ENCODE measurements at places on chromosomes 7 and 10. TPM values are rescaled to one million over a fixed set of nuclear protein-coding genes. Genes with fewer than 3 reads are reported as not detected.

GTF2I gene
- total RNA-seq = 519 TPM

FAM171A1 gene
- total RNA-seq = 36.6 TPM

CYP3A7 gene
- not detected for total RNA-seq

COPG2 gene
- total RNA-seq = 73.7 TPM

DNA sequence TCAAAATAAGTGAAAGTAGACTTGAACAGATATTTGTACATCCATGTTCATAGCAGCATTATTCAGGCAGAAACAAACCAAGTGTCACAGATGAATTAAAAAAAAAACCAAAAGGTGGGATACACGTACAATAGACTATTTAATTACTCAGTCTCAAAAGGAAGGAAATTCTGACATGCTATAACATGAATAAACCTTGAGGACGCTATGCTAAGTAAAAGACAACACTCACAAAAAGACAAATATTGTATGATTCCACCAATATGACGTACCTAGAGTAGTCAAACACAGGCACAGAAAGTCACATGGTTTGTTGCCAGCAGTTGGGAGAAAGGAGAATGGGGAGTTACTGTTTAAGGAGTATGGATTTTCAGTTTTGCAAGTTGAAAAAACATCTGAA lies 18.0 kb upstream of the CFAP70 start:
- no peaks in the 10 kb centered on the region for H3K27me3 ChIP-seq
- peaks cover 77% of the 10 kb centered on the region for H3K36me3 ChIP-seq
- H3K27ac ChIP-seq = no peak overlapping the region
- H3K4me1 ChIP-seq = no peaks in the 10 kb centered on the region
- DNase-seq = no peak
- no peak overlapping the region for H3K4me3 ChIP-seq

- H3K4me3 ChIP-seq = no peak overlapping the region
- H3K27me3 ChIP-seq = no peaks in the 10 kb centered on the region
- no peak overlapping the region for H3K27ac ChIP-seq
- no peaks in the 10 kb centered on the region for H3K4me1 ChIP-seq
These were observed 8.5 kb downstream of the AHR start for GRCh38 chr7:17307000-17307399.

DNA sequence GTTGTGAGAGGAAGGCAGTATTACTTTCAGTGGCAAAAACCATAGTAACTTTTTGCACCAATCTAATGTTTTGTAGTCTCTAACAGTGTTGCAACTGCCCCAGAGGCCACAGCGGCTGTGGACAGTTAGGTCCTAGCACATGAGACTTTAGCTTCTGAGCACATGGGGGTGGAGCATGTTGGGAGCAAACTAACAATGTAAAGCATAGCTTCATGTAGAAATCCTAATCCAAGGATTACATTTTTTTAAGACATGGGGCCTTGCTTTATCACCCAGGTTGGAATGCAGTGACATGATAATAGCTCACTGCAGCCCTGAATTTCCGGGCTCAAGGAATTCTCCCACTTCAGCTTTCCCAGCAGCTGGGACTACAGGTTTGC lies 49.0 kb downstream of the LAMB1 start:
- no peaks in the 10 kb centered on the region for H3K4me1 ChIP-seq
- peaks cover 94% of the 10 kb centered on the region for H3K36me3 ChIP-seq
- H3K27ac ChIP-seq = no peak overlapping the region
- H3K27me3 ChIP-seq = no peaks in the 10 kb centered on the region

GRCh38 chr7:25967278-25968204 lies 184.5 kb upstream of the NFE2L3 start:
- no peak overlapping the region for H3K27ac ChIP-seq
- no peak for DNase-seq
- H3K36me3 ChIP-seq = no peaks in the 10 kb centered on the region
- peaks cover 11% of the 10 kb centered on the region for H3K27me3 ChIP-seq
- no peak overlapping the region for H3K4me3 ChIP-seq

GRCh38 chr7:39051707-39052106 lies 74.0 kb downstream of the POU6F2 start:
- H3K4me1 ChIP-seq = no peaks in the 10 kb centered on the region
- DNase-seq = no peak
- no peak overlapping the region for H3K27ac ChIP-seq
- no peaks in the 10 kb centered on the region for H3K27me3 ChIP-seq
- H3K36me3 ChIP-seq = no peaks in the 10 kb centered on the region

DNA sequence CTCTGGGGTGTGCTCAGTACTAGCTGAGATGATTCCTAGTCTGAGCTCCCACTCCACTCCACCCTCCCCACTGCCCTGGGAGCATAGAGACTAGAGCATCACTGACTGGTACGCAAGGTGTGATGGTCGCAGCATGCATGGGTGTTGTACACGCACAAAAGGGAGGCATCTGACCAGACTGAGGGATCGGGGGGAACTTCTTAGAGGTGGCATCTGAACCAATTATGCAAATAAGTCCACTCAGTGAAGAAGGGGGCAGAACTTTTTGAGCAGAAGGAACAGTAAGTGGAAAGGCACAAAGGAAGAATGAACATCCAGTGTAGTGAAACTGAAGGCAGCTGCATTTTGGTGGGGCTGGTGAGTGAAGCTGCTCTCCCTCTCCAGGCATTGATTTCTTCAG lies 25.5 kb downstream of the PDSS1 start:
- no peak overlapping the region for H3K4me3 ChIP-seq
- peaks cover 53% of the 10 kb centered on the region for H3K36me3 ChIP-seq
- no peak overlapping the region for H3K27ac ChIP-seq
- no peaks in the 10 kb centered on the region for H3K27me3 ChIP-seq
- no peak for DNase-seq

- no peaks in the 10 kb centered on the region for H3K36me3 ChIP-seq
- H3K27ac ChIP-seq = no peak overlapping the region
- H3K4me3 ChIP-seq = peak overlapping the region; percentile 47
- DNase-seq = peak; percentile 67
These were observed 624.9 kb downstream of the ARL4A start for GRCh38 chr7:13312307-13312706.

DNA sequence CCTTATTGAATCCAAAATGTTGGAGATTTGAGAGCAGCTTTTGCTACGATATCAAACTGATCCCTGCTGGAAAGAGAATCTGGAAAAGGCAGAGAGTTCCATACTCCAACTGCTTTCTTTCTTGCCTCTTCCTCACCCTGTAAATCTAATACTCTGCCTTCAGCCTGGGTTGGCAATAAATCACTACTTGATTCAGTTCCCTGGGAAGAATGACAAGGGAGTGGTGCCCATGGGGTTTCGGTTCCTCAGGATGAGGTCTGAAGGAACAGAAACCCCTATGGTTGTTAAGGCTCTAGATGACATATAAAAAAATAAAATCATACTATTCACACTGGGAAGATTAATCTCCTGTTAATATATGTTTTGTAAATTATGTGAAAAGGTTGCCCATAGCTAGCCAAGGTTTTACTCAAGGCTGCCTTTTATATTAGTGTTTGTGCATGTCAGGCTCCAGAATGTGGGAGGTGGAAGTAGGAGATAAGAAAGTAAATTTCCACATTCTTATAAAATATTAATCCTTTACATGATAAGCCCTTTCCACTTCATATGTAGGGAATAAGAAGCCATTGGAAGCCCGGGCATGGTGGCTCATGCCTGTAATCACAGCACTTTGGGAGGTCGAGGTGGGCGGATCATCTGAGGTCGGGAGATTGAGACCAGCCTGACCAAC lies 106.2 kb upstream of the CACNA2D1 start:
- no peak overlapping the region for H3K4me3 ChIP-seq
- H3K36me3 ChIP-seq = no peaks in the 10 kb centered on the region
- no peaks in the 10 kb centered on the region for H3K27me3 ChIP-seq
- peaks cover 3% of the 10 kb centered on the region for H3K4me1 ChIP-seq

DNA sequence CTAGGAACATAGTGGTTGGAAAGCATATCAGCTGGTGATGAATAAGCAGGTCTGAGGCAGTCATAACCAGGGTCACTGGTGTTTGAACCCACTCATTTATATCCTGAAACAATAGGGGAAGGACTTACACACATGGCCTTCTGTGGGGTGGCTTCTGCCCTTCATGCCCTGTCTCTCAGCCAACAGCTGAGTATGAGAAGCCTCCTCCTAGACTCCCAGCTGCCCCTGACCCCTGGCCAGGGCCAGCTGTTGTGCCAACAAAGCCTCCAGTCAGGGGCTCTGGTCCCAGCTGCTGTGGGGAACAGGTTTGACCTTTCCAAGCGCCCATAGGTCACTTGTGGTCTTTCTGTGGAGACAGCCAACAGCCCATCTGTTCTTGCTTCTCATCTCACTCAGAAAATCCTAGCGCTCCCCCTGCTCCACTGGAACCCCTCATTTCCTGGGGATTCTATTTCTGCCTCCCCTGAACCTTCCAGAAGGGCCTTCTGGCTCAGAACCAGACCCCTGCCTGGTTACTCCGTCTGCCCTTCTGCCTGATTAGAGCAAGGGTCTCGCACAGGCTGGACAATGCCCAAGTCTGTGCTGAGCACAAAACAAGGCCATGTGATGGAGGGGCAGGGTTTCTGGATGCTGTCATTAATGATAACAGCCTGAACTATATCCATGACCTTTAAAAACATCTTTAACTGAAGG lies 9.7 kb upstream of the PURB start:
- H3K27ac ChIP-seq = peak overlapping the region; percentile 3
- H3K27me3 ChIP-seq = no peaks in the 10 kb centered on the region
- no peak for DNase-seq
- H3K4me1 ChIP-seq = no peaks in the 10 kb centered on the region
- no peaks in the 10 kb centered on the region for H3K36me3 ChIP-seq

DNA sequence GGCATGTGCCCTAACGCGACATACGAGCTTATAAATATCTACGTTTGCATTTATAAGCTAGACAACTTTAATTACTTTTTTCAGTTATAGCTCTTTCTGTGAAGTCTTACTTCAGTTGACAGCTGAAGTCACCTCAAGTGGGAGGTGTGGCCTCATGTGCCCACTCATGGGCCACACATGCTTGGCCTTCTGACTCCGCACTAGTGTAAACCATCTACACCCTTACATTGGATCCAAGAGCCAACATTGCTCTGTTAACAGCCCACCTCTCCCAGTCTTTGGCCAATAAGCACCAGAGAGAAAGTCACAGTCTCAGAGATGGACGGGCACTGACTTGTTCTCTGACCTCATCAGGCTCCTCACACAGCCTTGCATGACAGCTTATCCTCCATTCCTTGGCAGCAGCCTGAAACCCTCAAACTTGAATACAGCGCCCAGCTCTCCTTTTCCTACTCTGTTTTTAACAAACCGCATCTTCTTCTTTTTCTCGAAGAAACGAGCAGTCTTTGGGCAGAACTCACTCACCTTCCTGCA lies 70.9 kb upstream of the AMPH start:
- H3K4me1 ChIP-seq = no peaks in the 10 kb centered on the region
- peak; percentile 24 for DNase-seq
- H3K4me3 ChIP-seq = no peak overlapping the region
- H3K27ac ChIP-seq = no peak overlapping the region

DNA sequence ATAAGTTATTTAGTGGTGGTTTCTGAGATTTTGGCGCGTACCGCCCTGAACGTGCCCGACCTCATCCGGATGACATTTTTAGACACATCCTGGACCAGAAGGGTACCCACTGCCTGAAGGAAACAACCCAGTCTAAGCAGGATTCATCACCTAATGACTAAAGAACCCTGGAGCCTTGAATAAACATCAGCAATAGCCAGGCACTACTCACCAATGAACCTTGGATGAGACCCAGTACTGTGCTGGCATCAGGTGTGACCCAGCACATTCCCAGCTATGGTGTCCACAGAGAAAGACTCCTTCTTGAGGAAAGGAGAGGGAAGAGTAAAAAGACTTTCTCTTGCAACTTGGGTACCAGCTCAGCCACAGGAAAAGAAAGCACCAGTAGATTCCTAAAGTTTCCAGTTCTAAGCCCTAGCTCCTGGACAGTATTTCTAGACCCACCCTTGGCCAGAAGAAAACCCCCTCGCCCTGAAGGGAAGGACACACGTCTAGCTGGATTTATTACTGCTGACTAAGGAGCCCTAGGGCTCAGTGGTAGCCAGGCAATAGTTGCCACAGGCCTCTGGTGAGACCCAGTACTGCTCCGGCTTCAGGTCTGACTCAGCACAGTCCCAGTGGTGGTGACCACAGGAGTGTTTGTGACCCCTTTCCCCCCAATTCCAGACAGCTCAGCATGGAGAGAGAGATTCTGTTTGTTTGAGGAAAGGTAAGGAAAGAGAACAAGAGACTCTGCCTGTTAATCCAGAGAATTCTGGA lies 32.5 kb downstream of the ZNF277 start:
- H3K4me1 ChIP-seq = peaks cover 6% of the 10 kb centered on the region
- no peak overlapping the region for H3K27ac ChIP-seq
- no peaks in the 10 kb centered on the region for H3K36me3 ChIP-seq
- no peaks in the 10 kb centered on the region for H3K27me3 ChIP-seq

- H3K27me3 ChIP-seq = no peaks in the 10 kb centered on the region
- no peak for DNase-seq
- peaks cover 11% of the 10 kb centered on the region for H3K36me3 ChIP-seq
- H3K27ac ChIP-seq = no peak overlapping the region
- H3K4me3 ChIP-seq = no peak overlapping the region
These were observed 74.9 kb upstream of the STEAP1B start for GRCh38 chr7:22574754-22575520.

GRCh38 chr7:18145160-18145559 lies 117.5 kb upstream of the PRPS1L1 start:
- no peak overlapping the region for H3K4me3 ChIP-seq
- no peaks in the 10 kb centered on the region for H3K27me3 ChIP-seq
- H3K36me3 ChIP-seq = no peaks in the 10 kb centered on the region
- DNase-seq = no peak

DNA sequence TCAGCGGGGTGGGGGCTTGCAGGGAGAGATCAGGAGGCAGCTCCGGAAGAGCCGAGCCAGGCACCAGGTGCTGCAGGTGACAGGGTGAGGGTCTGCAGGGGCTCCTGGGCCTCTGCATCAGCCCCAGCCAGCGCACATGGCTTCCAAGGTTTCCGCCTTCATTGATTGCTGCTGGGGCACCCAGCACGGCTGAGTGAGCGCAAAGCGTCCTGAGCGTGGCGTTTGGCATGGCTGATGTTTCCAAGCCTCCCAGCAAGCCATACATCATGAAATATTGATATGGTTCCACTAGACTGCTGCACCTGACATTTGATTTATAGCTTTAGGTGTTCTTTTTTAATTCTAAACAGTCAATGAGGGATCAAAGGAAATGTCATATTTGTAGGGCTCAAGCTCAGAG lies 259.0 kb downstream of the WDR37 start:
- H3K36me3 ChIP-seq = no peaks in the 10 kb centered on the region
- H3K27me3 ChIP-seq = no peaks in the 10 kb centered on the region
- H3K4me3 ChIP-seq = no peak overlapping the region
- DNase-seq = no peak
- no peaks in the 10 kb centered on the region for H3K4me1 ChIP-seq

Measured in endodermal cell (in vitro differentiated cells).